ENCODE measurements at places on chromosomes 13 and 19.

DNA sequence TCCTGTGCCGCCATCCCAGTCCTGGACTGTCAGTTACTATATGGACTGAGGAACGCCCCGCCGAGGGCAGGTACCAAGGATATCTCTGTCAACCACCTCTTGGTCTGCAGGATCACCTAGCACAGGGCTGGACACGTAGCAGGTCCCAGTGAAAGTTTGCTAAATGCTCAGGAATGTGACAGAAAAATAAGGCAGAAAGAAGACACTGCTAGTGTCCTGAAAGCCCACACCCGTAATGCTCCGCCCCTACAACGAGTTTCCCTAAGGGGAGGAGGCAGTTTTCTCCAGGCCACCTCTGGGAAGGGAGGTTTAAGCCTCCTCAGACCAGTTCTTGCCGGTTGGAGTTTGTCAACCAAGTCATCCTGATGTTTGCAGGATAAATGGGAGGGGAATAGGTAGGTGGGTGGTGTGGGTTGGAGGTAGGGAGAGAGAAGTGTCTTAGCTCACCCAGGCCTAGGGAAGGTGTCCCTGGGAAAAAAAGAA lies 1.7 kb upstream of the SERTAD3 start:
- peaks cover 18% of the 10 kb centered on the region for H3K4me1 ChIP-seq
- peak overlapping the region; percentile 49 for H3K4me3 ChIP-seq
- H3K27me3 ChIP-seq, result no peaks in the 10 kb centered on the region
- peaks cover 13% of the 10 kb centered on the region for H3K36me3 ChIP-seq
- DNase-seq, result no peak
- no peak overlapping the region for H3K27ac ChIP-seq

- H3K27me3 ChIP-seq, result no peaks in the 10 kb centered on the region
- no peak overlapping the region for H3K27ac ChIP-seq
- H3K4me1 ChIP-seq, result peaks cover 9% of the 10 kb centered on the region
- DNase-seq, result no peak
Measured at GRCh38 chr13:20451397-20451796, 74.3 kb downstream of the CRYL1 start.

- H3K27ac ChIP-seq, result peak overlapping the region; percentile 26
- DNase-seq, result no peak
- peaks cover 10% of the 10 kb centered on the region for H3K4me1 ChIP-seq
- no peaks in the 10 kb centered on the region for H3K27me3 ChIP-seq
- H3K4me3 ChIP-seq, result no peak overlapping the region
Measured at GRCh38 chr19:53086949-53087348, 16.3 kb downstream of the ZNF160 start.

GRCh38 chr13:30364876-30365275 lies 57.4 kb upstream of the UBE2L5 start:
- peaks cover 22% of the 10 kb centered on the region for H3K4me1 ChIP-seq
- H3K27ac ChIP-seq, result no peak overlapping the region
- peaks cover 44% of the 10 kb centered on the region for H3K36me3 ChIP-seq
- DNase-seq, result no peak

- H3K27ac ChIP-seq, result no peak overlapping the region
- peaks cover 7% of the 10 kb centered on the region for H3K4me1 ChIP-seq
- H3K36me3 ChIP-seq, result no peaks in the 10 kb centered on the region
- no peak overlapping the region for H3K4me3 ChIP-seq
Measured at GRCh38 chr19:39106194-39106593, 19.4 kb upstream of the PAK4 start.

DNA sequence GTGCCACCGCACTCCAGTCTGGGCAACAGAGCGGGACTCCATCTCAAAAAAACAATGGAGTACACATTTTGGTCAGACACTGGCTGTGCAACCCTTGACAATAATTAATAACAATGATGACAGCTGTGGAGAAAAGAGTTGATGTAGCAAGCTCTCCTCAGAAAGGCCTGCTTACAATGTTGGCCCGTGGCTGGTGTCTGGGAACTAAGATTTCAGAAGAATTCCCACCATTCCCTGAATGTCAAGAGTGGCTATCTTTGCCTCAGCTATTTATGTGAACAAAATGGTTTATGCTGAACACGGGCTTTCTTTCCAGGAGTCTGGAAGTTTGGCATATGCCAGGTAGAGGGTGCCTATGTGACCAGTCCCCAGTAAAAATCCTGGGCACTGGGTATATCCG lies 25.5 kb downstream of the NEK5 start:
- peaks cover 5% of the 10 kb centered on the region for H3K27me3 ChIP-seq
- no peak overlapping the region for H3K4me3 ChIP-seq
- H3K4me1 ChIP-seq, result no peaks in the 10 kb centered on the region
- no peak for DNase-seq

DNA sequence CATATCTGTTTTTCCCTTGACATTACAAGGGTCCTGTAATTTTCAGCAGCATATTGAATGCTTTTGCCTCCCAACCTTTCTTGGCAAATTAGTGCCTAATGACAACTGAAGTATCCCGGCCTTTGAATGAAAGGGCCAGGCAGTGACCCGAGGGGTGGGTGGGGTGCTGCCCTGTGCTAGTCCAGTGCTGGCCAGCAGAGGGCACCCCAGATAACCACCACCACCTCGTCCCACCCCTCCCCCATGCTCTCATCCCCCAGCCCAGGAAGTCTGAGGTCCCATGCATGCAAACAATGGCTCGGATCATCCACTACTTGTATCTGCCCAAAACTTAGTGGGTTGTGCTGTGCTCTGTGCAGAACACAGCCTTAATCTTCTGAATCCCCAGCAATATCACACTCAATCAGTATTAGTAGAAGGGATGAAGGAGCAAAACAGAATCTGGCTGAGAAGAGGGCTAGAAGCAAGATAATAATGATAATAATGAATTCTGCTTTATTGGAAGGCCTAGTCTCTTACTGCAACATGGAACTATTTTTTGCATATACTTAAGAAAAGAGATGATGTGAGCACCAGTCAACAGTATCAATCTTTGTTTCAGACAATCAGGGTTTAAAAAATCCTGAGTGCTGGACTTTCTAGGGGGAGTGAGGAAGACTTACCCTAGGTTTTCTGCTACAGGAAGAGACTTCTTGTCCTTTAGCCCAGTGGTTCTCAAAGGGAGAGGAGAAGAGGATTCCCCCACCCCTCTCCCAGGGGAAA lies 3.8 kb downstream of the ATP12A start:
- peak; percentile 76 for DNase-seq
- H3K4me3 ChIP-seq, result no peak overlapping the region
- no peak overlapping the region for H3K27ac ChIP-seq
- peaks cover 51% of the 10 kb centered on the region for H3K27me3 ChIP-seq

DNA sequence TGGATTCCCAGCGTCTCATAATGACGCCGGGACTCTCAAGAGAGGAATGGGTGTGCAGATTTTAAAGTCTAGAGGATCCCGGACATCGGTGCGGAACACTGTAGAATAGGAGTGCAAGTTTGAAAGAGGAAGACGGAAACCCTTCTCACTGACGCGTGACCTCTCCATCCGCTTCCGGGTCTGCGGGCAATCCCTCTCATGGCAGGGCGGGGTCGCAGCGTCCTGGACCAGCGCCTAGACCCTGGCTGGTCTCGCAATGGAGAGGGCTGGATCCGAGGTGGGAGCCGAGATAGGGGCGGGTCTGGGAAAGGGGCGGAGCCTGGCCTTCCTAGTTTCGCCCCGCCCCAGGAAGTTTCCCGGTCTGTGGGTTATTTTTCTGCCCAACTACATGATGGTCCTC lies 4.6 kb upstream of the ZNF845 start:
- DNase-seq, result peak; percentile 42
- no peaks in the 10 kb centered on the region for H3K27me3 ChIP-seq
- peak overlapping the region; percentile 49 for H3K27ac ChIP-seq
- peaks cover 24% of the 10 kb centered on the region for H3K36me3 ChIP-seq
- H3K4me1 ChIP-seq, result peaks cover 16% of the 10 kb centered on the region

- no peak overlapping the region for H3K27ac ChIP-seq
- no peaks in the 10 kb centered on the region for H3K27me3 ChIP-seq
- peaks cover 4% of the 10 kb centered on the region for H3K4me1 ChIP-seq
Measured at GRCh38 chr13:110652231-110652730, 36.9 kb downstream of the NAXD start.

GRCh38 chr13:23642110-23642509 lies 71.9 kb downstream of the TNFRSF19 start:
- H3K36me3 ChIP-seq, result no peaks in the 10 kb centered on the region
- H3K27me3 ChIP-seq, result peaks cover 10% of the 10 kb centered on the region
- H3K4me3 ChIP-seq, result no peak overlapping the region
- H3K4me1 ChIP-seq, result no peaks in the 10 kb centered on the region
- no peak overlapping the region for H3K27ac ChIP-seq

DNA sequence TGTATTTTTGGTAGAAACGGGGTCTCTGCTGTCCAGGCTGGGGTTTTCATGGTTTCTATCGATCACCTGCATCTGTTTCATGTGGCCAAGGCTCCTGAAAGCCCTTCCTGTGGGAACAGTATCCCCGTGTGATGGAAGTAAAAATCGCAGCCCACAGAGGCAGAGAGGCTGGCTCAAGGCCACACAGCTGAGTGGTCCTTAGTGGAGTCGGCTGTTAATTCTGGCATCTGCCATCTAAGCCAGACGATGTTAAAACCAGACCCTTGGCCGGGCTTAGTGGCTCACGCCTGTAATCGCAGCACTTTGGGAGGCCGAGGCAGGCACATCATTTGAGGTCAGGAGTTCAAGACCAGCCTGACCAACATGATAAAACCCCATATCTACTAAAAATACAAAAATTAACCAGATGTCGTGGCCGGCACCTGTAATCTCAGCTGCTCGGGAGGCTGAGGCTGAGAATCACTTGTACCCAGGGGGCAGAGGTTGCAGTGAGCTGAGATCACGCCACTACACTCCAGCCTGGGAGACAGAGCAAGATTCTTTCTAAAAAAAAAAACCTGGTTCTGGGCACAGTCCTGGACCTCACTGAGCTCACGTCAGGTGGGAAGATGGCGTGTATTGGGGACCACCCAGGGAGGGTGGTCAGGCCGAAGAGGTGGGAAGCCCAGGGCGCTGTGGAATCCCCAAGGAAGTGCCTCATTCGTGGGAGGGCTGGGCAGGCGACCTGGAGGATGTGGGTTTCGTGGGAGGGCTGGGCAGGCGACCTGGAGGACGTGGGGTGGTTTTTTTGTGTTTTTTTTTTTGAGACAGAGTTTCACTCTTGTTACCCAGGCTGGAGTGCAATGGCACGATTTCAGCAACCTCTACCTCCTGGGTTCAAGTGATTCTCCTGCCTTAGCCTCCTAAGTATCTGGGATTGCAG lies 18.5 kb upstream of the MISP start:
- H3K4me1 ChIP-seq, result peaks cover 16% of the 10 kb centered on the region
- H3K36me3 ChIP-seq, result no peaks in the 10 kb centered on the region
- H3K4me3 ChIP-seq, result no peak overlapping the region

DNA sequence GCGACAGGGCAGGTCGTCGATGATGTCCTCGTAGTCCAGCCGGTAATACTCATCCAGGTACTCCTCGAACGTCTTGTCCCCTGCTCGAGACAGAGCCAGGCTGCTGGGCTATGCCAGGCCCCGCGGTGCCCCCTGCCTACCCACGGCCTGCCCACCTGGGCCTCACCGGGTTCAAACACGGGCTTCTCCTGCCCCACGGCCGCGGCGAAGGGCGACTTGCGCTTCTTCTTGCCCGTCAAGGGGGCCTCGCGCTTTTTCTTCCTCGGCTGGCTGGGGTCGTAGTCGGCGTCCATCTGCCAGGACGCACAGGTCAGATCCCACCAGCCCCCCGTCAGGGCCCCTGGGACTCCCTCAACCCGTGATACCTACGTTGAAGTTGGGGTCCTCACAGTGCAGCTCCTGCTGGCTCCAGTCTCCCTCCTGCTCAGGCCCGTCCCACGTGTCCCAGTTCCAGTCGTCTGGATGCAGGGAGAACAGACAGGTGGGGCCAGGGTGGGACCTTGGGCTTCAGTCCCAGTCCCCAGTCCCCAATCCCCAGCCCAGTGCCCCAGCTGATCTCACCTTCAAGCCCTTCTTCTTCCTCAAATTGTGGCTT lies 8.1 kb downstream of the KRI1 start:
- DNase-seq, result no peak
- H3K4me3 ChIP-seq, result no peak overlapping the region
- peaks cover 74% of the 10 kb centered on the region for H3K36me3 ChIP-seq
- peak overlapping the region; percentile 14 for H3K27ac ChIP-seq
- H3K4me1 ChIP-seq, result peaks cover 52% of the 10 kb centered on the region

DNA sequence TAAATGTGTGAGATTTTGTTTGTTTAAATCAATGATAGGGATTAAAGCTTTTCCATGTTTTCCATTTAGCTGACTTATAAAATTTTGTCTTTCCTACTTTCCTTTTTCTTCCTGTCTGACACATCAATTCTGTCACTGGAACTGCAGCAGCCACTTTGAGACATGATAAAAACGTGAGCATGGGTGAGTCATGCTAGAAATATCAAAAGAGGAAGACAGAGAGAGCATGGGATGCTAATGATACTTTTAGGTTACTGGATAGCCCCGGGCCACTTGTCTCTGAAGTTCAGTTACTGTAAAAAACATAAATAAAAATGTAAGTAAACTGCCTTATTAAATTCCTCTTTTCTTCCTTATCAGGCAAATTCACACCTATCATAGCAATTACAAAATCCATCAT lies 1332.0 kb upstream of the PCDH20 start:
- H3K36me3 ChIP-seq, result no peaks in the 10 kb centered on the region
- no peaks in the 10 kb centered on the region for H3K27me3 ChIP-seq
- no peak for DNase-seq
- no peak overlapping the region for H3K27ac ChIP-seq
- H3K4me3 ChIP-seq, result no peak overlapping the region

DNA sequence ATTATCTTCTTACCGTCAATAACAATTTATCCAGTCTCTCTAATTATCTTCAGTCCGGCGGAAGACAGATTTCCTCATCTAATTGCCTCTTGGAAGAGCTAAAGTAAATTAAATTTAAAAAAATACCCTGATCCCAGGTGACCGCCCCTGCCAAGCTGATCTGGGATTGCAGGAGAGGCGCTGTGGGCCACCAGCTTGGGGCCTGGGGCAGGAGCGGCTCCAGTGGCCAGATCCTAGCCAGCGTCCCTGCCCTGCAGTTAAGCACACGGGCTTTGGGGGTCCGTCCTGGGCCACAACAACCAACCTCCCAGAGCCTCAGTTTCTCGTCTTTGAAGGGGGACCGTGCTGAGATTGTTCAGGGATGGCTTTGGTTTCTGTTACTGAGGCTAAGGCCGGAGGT lies 12.4 kb upstream of the TMEM255B start:
- DNase-seq, result no peak
- H3K4me1 ChIP-seq, result peaks cover 13% of the 10 kb centered on the region
- H3K27ac ChIP-seq, result no peak overlapping the region

- no peak for DNase-seq
- peaks cover 50% of the 10 kb centered on the region for H3K4me1 ChIP-seq
- peak overlapping the region; percentile 46 for H3K27ac ChIP-seq
Measured at GRCh38 chr19:49338691-49339300, 3.6 kb downstream of the CD37 start.

GRCh38 chr13:39318161-39318560 lies 279.9 kb downstream of the NHLRC3 start:
- no peaks in the 10 kb centered on the region for H3K4me1 ChIP-seq
- no peak overlapping the region for H3K4me3 ChIP-seq
